ENCODE measurements at places on chromosomes 13 and 19.

GRCh38 chr13:21060338-21061028 lies 903 bp downstream of the LATS2 start:
- no peak for DNase-seq

- peak; percentile 66 for DNase-seq
Measured at GRCh38 chr19:18097217-18097992, at the start of gene MAST3. Gene MAST3, plus strand, starts transcription at chr19:18097778. Its CDS starts 15 bp downstream, at chr19:18097793.

- DNase-seq, result no peak
Measured at GRCh38 chr19:20186174-20186573, 19.2 kb downstream of the ZNF486 start.

DNA sequence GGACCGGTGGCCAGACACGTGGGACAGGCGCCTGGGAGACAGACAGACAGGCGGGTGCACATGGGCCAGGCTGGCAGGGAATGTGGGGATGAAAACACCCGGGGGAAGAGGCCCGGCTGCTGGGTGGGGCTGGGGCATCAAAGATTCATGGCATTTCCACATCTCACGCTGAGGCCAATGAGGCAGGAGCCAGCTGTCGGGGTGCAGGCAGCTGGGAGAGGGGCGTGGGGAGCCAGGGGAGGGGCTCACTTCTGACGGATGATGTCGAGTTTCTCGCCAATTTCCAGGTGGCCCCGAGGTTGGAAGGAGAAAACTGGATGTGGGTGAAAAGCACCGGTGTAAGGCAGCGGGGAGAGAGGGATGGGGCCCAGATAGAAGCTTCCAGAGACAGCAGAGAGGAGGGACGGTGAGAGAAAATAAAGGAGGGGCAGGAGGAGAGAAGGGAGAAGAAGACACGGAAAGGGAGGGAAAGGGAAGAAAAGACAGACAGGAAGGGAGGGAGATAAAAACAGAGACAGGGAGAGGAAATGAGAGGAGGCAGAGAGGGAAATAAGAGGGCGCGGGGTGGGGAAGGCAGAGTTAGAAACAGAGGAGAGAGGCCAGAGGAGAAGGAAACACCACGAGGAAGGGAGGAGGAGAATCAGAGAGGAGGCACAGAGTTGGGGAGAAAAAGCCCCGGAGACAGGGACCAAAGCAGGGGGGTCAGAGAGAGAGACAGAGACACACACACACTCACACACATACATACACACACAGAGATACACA lies 8.0 kb upstream of the CCER2 start:
- DNase-seq, result no peak

DNA sequence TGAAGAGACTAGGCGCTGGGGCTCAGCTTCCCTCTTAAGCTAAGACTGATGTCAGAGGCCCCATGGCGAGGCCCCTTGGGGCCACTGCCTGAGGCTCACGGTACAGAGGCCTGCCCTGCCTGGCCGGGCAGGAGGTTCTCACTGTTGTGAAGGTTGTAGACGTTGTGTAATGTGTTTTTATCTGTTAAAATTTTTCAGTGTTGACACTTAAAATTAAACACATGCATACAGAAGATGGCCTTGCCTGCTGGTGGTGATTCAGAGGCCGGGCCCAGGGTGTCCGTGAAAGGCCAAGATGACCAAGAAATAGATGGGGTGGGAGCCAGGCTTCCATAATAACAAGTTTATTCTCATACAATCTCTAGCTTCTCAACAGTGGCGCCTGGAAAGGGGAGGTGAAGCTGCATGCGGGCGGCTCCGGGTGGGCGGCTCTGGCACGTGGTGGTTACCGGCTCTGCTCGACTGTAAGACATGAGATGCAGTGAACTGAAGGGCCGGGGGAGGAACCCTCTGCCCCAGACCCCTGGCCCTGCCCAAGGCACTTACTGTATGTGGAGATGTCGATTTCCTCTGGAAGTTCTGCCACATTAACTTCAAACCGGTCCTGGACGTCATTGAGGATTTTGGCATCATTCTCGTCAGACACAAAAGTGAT lies 10.5 kb downstream of the DDX39A start:
- no peak for DNase-seq

GRCh38 chr19:44677019-44677811 lies 5.9 kb downstream of the CEACAM19 start:
- DNase-seq, result no peak

All from GOT3 (cell line).